ENCODE measurements at places on chromosomes 16 and 17.

DNA sequence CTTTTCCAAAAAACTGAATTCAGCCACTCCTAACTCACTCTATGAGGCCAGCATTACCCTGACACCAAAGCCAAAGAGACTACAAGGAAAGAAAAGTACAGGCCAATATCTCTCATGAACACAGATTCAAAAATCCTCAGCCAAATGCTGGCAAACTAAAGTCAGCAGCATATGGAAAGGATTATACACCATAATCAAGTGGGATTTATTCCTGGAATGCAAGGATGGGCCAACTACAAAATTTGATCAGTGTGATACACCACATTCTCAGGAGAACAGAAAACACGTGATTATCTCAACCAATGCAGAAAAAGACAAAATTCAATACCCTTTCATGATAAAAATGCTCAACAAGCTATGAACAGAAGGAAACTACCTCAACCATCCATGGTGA is 7.7 kb upstream of the AATK start:
- DNase-seq, result no peak

GRCh38 chr16:17518441-17518840 is 47.7 kb upstream of the XYLT1 start:
- no peak for DNase-seq

GRCh38 chr17:31148205-31148604 is 53.4 kb downstream of the NF1 start:
- no peak for DNase-seq

DNA sequence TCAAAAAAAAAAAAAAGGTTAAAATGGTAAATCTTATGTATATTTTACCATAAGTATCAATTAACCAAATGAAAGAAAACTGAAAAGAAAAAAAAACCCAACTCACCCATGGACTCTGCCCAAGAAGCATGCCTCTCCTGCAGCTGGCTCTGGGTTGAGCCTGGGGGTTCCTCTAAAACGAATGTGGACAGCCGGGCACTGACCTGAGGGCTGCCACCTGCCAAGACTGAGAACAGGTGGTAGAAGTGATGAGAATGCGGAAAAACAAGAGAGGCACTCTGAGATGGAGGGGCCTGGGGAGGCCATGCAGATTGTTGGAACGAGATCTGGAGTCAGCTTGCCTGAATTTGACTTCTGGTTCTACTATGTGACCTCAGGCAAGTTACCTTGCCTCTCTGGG is 85.5 kb upstream of the MSI2 start:
- DNase-seq, result no peak

DNA sequence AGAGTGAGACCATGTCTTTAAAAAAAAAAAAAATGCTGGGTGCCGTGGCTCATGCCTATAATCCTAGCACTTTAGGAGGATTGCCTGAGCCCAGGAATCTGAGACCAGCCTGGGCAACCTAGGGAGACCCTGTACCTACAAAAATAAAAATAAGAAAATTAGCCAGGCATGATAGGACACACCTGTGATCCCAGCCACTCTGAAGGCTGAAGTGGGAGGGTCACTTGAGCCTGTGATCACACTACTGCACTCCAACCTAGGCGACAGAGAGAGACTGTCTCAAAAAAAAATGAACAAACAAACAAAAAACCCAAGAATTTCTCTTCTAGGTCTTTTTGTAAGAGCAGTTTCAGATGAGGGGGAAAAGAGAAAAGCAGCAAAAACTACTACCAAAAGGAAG is 34.6 kb downstream of the NME2 start:
- DNase-seq, result no peak

DNA sequence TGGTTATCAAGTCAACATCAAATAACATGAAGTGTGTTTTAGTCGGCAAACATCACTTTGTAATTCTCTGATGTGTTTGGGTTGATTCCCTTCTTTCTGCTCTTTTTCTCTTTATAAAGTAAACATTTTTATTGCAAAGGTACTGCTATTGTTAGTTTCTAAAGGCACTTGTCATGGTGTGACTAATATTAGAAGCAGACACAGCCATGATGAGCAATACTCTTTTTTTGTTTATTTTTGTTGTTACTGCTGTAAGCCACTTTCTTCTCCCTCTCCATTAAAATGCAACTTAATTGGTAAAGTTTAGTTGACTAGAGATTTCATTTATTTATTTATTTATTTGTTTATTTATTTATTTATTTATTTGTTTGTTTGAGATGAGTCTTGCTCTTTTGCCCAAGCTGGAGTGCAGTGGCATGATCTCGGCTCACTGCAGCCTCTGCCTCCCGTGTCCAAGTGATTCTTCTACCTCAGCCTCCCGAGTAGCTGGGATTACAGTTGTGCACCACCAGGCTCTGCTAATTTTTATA is 424.7 kb downstream of the WWOX start:
- no peak for DNase-seq

- no peak for DNase-seq
These were observed 36.5 kb downstream of the FTO start for GRCh38 chr16:53740476-53740875.

DNA sequence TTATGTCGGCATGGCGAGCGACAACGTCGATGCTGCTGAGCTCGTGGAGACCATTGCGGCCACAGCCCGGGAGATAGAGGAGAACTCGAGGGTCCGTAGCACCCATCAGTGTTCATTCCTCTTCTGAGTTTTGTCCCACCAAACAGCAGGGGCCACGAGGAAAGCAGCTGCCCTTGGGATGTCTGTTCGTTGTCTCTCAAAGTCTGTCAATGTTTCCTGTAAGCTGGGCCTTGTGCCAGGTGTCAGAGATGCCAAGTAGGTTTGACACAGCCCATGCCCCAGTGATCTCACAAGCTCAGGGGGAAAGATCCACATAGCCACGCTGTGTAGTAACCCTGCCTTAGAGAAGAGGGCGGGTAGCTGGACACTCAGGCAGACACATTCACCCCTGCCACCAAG is 22.6 kb downstream of the NTAN1 start:
- DNase-seq, result peak; percentile 55

DNA sequence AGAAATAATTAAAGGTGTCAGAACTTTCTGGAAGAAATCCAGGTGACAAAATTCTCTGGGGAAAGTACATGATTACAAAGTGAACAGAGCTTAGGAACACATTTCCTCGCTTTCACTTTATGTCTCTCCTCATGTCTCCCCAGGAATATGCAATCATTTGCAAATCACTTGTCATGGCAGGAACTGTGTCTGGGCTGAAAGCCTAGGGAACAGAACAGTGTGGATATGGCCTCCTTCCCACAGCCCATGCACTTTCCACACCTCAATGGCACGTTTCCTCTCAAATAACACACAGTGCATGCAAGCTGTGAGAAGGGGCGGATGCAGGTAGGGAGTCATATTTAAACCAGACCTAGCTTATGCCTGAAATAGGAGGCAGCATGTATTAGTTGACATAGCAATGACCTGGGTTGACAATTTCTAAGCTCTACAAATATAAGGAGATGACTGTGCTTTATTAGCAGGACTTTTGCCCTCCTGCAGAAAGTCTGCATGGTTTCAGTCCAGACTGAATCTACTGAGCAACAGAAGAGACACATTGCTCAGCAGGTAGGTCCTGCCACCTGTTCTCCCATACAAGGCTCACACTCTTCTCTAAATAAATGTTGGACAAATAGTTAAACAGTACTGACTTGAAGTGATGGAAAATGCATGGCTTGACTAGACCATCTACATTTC is 236.0 kb upstream of the ELAC2 start:
- peak; percentile 50 for DNase-seq

DNA sequence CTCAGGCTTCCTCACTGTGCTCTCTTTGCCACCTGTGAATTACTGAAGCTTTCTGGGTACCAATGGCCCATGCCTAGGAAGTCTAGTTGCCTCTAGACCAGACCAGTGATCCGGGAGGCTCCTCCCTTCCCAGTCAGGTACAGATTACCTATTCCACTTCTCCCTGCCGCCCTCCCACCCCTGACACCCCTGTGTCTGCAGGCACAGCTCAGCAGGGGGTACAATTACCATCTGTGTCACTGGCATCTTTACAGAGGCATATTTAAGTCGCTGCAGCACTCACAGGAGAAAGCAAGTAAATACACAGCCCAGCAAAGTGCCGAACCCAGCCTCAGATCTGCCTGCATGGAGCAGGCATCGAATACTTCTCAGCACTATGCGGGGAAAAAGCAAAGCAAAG is 5.3 kb upstream of the WSCD1 start:
- DNase-seq, result no peak

- no peak for DNase-seq
These were observed 23.8 kb downstream of the SEC14L1 start for GRCh38 chr17:77164483-77165091.

- DNase-seq, result peak; percentile 63
These were observed 6.7 kb upstream of the KRT31 start for GRCh38 chr17:41404024-41404671.

- DNase-seq, result no peak
These were observed 35.4 kb upstream of the USP22 start for GRCh38 chr17:21078016-21078780.

GRCh38 chr17:75475144-75475835 is 18.9 kb downstream of the TMEM94 start:
- no peak for DNase-seq

DNA sequence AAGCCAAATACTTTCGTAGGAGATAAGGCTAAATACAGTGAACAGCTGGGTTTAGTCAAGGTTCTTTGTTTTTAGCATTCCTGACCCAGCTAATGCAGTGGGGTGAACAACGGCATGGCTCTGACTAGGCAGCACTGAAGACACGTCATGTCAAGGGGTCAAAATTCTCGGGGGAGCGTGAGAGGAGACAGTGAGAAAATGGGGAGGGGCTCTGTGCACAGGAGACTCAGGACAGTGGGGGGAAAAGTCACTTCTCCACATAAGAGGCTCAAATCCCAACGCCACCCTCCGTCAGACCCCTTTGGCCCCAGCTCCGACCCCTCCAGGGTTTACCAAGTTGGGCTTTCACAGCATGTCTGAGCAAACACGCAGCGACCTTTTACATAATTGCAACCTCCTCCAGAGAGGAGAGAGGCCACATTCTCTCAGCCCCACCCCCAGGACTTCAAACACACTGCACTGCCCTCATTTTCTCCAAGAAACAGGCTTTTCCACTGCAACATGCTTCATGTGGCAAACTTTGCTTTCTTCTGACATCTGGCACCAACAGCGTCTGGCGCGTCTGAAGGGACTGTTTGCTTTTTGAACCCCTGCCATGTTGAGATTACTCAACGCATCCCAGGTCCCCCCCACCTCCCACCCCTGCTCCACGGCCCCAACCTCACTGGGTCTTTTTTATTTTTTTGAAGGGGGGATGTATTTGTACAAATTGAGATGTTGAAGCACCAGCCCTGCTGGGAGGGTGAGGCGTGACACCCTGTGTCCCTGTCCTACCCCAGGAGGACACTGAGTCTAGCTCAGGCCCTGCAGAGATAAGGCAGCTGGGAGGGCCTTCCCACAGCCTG is 30.0 kb downstream of the AXIN2 start:
- peak; percentile 76 for DNase-seq

- DNase-seq, result no peak
These were observed 81.4 kb downstream of the XYLT1 start for GRCh38 chr16:17389384-17389783.

DNA sequence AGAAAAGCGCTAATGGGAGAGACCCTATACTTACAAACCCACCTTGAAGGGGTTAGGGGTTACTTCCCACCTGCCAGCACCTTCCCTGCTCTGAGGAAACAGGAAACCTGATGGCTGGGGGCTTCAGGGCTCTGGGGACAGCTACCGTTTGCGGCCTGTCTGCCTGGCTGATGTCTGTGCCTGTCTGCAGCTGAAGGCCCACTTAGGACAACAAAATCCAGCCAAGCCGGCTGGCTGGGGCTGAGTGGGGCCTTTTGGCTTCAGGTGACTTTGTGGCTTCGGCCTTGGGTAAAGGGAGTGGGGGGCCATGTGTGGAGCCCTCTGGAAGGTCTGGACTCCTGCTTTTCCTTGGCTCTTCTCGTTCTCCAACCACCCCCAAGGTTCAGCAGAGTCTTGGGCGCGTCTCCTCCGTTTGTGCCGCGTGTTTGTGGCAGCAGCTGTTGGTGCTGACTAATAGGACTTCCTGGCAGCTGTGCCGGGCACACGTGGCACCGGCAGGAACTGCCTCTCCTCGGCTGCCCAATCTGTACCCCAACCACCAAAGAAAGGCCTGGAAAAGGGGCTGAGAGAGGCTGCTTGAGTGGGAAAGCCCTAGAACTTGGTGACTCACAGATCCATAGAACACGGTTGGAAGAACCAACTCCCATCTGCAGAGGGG is 186.7 kb downstream of the MSI2 start:
- no peak for DNase-seq

DNA sequence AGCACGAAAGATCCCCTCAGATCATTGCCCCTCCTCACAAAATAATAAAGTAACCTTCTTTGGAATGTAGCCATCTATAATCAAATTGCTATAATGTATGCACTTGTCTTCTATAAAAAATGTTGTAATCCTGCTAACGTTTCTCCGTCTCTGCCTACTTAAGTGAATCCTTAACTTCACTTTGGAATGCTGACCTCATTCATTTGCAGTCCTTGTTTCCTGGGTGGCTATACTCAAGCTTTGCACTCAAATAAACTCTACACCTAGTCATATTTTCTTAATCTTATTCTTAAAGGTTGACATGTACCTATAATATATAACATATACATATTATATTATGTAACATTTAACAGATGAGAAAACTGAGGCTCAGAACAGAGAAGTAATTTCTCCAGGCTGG is 22.7 kb downstream of the CHD9NB start:
- DNase-seq, result no peak

Data from hepatocyte (in vitro differentiated cells).